T-helper 2 cell (primary cell): ENCODE measurements at places on chromosomes 12 and 14.

DNA sequence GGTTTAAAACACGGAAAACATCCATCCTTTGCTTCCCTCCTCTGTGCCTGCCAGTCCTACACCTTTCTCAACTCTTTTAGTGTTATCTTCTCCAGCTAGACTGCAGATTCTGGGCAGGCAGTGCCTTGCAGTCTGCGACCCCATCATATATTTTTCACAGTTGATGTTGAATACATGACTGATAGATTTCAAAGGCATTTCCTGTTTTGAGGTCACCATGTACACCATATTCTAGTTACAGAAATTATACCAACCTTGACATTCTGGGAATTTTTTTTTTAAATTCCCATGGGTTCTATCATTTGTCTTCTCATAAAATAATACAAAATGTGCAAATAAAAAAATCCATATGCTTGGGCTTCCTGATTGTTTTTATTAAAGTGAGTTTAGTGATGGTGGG, 16.6 kb downstream of the SOCS2 start:
- DNase-seq: no peak

GRCh38 chr14:86944434-86944833, 1048.5 kb downstream of the GALC start:
- DNase-seq: no peak

- no peak for DNase-seq
These were observed 19.2 kb downstream of the VDR start for GRCh38 chr12:47885566-47885965.

DNA sequence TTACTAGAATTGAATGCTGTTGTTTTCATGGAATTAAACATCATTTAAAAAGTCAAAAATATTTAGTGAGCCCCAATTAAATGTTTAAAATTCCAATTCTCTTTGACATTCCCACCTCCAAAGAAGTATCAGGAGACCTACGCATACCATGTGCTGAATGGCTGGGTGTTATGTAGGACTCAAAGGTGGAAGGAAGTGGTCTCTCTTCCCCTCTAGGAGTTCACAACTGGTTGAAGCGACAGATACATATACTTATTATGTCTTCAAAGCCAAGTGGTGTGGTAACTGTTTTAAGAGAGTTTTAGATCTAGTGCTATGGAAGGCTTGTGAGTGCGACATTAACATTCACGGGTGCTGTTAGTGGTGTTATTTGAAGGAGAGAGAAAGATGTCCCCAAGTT, 464.0 kb downstream of the ATP23 start:
- no peak for DNase-seq

GRCh38 chr12:53757101-53757770, 5.5 kb upstream of the CISTR start:
- peak; percentile 75 for DNase-seq

DNA sequence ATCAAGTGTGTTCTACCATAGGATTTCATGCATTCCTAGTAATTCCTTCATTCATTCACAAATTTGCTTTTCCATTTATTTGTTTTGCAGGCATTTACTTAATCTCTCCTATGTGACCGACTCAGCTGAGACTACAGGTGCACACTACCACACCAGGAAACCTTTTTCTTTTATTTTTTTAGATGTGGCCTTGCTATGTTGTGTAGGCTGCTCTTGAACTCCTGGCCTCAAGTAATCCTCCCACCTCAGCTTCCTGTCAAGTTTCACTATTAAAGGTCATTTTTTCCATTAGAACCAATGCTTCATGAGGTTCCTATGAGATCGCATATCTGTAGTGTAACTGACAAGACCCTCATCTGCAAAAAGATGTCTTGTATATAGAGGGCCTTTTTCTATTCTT, 1218.7 kb downstream of the VRK1 start:
- DNase-seq: no peak

DNA sequence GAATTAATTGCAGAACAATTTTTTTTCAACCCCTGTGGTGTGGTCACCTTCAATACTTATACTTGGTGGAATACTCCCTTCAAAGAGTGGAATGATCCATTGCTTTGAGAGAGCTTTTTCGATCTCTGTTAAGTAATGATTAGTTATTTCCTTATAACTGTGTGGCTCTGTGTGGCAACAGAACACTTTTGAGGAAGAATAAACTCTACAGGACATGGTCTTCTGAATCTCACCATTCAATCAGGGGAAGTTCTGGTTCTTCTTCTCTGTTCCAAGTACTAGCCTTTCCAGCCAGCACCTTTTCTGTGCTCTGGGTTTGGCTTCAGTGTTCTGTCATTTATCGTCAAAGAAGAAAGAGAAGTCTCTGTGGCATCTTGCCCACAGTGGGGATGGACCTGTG, 369.2 kb downstream of the ZFP36L1 start:
- no peak for DNase-seq

DNA sequence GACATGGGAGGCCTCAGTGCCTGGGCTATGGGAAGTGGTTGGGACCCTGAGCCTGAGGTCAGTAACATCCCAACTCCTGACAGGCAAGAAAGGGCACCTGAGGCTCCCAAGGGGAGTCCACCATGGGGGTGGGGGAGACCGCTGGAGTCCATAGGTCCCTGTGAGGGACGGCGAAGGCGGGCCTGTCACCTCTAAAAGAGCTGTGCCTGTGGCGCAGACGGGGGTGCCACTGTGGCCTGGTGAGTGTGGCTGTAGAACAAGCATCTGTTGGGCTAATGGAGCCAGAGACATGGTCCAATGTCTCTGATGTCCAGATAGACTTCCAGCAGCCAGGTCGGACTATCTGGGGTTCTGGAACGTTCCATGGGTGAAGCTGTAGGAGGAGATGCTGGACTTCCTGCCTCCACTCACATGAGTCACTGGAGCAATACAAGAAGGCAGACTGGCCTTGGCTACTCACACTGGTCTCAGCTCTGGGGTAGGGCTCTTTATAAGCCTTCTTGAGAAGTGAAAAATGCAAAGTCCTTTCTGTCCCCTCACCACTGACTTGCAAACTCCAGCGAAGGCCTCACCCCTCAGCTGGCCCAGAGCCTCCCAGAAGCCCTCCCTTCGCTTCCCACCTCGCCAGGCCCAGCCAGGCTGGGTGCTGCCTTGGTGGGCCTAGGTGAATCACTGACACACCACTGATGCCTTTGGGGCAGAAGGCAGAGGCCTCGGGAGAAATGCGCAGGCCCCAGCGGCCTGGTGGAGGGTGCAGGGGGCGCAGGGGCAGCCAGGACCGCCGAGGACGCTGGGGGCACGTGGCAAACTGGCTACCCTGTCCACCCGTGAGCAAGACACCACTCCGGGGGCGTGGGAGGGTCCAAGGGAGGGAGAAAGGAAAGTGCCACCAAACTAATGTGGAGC, 1.1 kb upstream of the TRAF3 start:
- DNase-seq: no peak

DNA sequence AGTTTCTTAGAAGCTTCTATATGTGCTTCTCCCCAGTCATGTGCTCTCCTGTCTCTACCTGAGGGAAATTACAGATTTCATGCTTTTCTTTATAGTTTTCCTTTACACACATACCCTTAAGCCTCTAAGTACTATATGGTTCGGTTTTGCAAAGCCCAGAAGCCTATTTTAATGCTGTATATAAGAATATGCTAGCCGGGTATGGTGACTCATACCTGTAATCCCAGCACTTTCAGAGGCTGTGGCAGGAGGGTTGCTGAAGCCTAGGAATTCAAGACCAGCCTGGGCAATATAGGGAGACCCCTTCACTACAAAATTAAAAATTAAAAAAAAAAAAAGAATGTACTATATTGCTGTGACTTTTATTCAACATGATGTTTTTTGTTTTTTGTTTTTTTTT, 15.4 kb downstream of the DGLUCY start:
- no peak for DNase-seq

- no peak for DNase-seq
These were observed 295.6 kb upstream of the FLRT2 start for GRCh38 chr14:85234156-85235025.

DNA sequence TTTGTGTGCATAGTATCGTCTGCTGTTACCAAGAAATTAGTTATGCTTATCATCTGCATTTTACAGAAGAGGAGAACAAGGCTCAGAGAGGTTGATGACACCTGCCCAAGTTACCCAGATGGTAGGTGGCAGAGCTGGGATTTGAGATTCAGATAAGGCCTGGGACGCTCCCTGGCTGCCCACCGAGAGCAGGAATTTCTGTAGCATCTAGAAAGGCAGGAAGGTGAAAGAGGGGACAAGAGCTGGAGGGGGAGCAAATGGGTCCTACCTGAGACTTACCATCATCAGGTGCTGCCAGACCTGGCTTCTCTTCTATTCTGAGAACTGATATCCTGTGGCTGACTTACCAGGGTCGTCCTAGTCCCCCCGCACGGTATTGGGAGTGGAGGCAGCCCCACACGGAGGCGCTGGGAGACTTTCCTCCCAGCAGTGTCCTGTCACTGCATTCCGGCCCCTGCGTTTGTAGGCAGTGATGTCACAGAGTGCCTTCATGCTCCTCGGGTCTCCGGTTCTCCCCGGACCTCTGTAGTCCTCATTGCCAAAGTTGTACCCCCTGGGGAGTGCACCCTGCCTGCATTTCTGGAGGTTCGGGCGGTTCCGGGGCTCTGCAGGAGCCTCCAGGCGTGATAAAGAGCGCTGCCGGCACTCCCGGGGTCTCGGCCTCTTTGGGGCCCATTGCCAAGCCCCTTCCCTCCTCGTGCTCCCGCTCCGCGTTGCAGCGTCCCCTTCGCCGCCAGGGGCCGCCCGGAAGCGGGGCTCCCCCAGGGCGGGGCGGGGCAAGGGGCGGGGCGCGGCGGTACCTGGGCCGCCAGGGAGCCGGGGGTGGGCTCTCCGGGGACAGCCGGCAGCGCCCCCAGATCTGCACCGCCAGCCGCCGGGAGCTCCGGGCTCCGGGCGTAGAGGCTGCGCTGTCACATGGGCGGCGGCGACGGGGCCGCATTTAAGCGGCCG, at the start of gene CABP1:
TSS of gene CABP1 (plus strand) at position 856 of the 951 bp plus-strand sequence. CDS start at position 916, 60 bp downstream.
- DNase-seq: peak; percentile 35

DNA sequence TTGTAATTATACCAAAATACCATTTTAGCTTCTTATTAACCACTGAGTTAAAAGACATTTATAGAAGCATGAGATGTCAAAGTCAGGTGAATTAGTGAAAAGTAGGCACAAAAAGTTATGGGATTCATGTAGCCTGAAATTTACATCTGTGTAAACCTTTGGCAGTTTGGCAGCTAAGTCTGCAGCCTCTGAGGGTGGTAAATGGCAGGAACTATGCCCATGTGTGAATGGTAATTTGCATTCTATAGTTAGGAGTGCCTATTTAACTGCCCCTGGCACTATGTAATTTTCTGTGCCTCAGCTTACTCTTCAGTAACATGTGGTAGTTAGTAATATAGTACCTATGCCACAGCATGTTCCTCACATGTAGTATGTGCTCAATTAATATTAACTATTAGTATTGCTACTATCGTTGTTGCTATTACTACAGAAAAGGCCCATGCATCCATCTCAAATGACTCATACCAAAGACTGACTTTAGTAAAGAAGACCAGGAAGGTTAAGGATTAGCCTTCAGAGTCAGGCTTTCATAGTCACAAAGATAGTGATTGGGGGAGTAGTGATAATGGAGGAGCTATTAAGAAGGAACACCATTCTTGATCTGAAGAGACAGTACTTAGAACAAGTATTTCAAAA, 258.7 kb upstream of the BTG1 start:
- peak; percentile 36 for DNase-seq

DNA sequence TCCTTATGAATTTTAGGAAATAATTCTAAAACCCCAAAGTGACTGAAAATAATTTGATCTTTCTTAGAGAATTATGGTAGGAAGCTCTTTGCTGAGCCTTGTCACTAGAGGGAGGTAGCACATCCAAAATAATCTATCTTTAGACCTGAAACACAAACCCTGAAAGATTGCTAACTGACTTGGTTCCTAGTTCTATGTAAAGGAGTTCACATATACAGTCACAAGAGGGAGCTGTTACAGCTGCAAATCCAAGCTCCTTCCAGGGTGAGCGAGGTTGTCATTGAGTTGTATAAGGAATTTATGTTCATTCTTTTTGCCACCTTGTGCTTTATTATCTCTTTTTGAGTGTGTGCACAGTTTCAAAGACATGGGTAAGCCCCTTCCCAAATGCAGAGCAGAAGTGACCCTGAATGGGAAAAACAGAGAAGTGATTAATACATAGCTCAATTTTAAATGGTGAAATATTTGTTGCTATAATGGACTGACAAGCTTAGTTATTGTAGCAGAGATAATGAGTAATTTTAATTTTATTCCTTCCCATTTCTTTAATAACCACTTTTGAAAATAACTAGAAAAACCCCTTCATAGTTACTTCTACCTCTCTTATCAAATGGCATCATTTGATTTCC, 387.9 kb downstream of the DAD1 start:
- DNase-seq: no peak

DNA sequence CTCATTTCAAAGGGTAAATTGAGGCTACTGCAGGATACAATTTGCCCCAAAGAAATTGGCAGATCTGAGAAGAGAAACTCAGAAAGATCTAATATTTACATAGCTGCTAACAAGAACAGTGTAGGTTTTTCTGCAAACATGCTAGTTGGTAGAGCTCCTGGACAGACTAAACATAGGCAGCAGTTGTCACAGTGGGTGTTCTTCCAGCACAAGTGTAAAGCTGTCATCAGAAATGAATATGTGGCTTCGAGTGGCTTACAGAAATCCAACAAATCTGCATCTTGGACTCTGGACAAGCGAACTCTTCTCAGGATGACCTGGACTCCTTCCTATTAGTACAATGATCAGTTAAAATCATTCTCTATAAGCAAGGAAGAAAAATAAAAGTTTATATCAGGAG, 5.9 kb downstream of the CBX5 start:
- no peak for DNase-seq
